ENCODE measurements at places on chromosomes 6 and 20. TPM values are rescaled to one million over a fixed set of nuclear protein-coding genes. Genes with fewer than 3 reads are reported as not detected.

DNA sequence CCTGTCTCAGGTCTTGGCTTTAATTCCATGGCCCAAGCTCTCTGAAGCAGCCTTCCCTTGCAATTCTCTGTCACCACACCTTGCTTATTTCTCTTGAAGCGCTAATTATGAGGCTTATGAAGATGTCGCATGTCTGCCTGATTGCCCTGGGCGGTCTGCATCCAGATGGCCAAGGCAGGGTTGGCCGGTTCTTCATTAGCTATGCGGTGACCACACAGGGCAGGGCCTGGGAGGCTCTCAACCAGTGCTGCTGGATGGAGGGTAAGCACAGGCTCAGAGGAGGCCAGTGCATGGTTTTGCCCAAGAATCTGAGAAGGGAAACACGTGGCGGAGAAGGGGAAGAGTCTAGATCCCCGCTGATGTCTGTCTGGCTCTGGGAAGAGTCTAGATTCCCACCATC lies 528.7 kb downstream of the CDH26 start:
- H3K4me1 ChIP-seq: no peaks in the 10 kb centered on the region
- no peaks in the 10 kb centered on the region for H3K36me3 ChIP-seq
- H3K27ac ChIP-seq: no peak overlapping the region
- no peak for DNase-seq
- no peaks in the 10 kb centered on the region for H3K27me3 ChIP-seq
- no peak overlapping the region for H3K4me3 ChIP-seq

GRCh38 chr6:106114492-106114891 lies 28.4 kb downstream of the PRDM1 start:
- no peak overlapping the region for H3K27ac ChIP-seq
- no peak for DNase-seq
- peaks cover 12% of the 10 kb centered on the region for H3K4me1 ChIP-seq
- no peaks in the 10 kb centered on the region for H3K36me3 ChIP-seq
- H3K27me3 ChIP-seq: no peaks in the 10 kb centered on the region

DNA sequence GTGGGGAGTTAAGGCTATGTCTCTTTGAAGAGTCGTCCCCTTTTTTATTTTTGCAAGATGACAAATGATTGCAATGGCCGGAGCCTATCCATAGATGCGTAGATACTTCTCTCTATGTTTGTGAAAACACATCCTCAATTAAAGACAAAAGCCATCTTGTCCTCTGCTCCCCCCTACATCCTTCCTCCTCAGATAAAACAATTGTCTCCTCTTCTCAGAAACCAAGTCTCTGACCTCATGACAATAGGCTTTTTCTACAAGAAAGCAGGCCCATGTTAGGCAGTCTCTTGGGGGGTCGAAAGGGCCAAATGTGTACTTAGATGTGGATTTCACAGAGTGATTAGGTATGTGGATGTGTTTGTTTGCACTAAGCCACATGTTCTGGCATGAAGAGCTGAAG lies 51.1 kb upstream of the SSTR4 start:
- no peaks in the 10 kb centered on the region for H3K27me3 ChIP-seq
- H3K4me3 ChIP-seq: no peak overlapping the region
- no peaks in the 10 kb centered on the region for H3K36me3 ChIP-seq
- DNase-seq: no peak
- no peaks in the 10 kb centered on the region for H3K4me1 ChIP-seq
- no peak overlapping the region for H3K27ac ChIP-seq

GRCh38 chr20:25565578-25566157 lies 19.7 kb downstream of the NINL start:
- H3K4me1 ChIP-seq: no peaks in the 10 kb centered on the region
- no peaks in the 10 kb centered on the region for H3K36me3 ChIP-seq
- no peak overlapping the region for H3K4me3 ChIP-seq
- no peak for DNase-seq

DNA sequence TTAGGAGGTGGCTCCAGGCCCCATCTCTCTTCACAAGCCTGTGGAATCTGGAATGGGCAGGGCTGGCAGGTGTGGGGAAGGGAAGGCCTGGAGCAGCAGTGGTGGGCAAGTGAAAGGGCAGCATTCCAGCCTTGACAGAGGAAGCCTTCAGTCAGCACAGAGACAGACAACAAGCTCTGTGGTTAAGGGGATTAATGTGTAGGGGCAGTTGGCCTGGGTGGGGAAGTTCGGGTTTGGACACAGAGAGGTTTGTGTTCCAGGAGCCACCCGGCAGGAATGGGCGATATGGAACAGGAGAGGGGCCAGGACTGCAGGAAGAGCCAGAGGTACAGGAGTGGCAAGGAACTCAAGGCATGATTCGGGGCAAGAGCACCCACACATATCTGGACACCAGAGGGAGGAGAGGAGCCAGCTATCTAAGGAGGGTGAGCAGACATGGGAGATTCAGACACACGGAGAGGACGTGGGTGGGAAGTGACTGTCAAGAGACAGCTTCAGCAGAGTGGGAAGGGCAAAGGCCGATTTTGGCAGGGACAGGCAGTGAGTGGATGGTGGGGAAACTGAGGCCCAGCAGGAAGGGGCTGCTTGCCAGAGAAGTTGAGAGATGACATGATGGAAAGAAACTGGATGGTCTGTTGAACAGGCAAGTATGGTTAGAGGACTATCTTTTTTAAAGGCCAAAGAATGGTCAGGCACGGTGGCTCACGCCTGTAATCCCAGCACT lies 2.5 kb upstream of the SLC44A4 start:
- no peak overlapping the region for H3K4me3 ChIP-seq
- no peaks in the 10 kb centered on the region for H3K4me1 ChIP-seq
- DNase-seq: no peak
- no peaks in the 10 kb centered on the region for H3K27me3 ChIP-seq

DNA sequence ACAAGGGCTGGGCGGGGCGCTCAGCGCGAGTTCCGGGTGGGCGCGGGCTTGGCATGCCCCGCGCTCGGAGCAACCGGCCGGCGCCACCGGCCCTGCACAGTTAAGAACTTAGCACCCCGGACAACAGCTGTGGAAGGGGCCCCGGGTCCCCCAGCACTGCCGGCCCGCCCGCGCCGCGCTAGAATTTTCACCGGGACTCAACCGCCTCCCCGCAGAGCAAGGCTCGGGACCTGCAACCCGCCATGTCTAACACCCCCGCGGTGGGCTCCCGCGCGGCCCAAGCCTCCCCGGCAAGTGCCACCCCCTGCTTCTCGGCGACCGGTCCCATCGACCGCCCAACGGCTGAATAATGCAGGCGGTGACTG lies 5.2 kb upstream of the PSMG4 start:
- no peak overlapping the region for H3K27ac ChIP-seq
- H3K36me3 ChIP-seq: no peaks in the 10 kb centered on the region
- peak; percentile 57 for DNase-seq

- H3K27me3 ChIP-seq: no peaks in the 10 kb centered on the region
- DNase-seq: no peak
- peak overlapping the region; percentile 80 for H3K4me3 ChIP-seq
- H3K4me1 ChIP-seq: no peaks in the 10 kb centered on the region
These were observed 1.2 kb downstream of the SYNCRIP start for GRCh38 chr6:85641522-85641896.

DNA sequence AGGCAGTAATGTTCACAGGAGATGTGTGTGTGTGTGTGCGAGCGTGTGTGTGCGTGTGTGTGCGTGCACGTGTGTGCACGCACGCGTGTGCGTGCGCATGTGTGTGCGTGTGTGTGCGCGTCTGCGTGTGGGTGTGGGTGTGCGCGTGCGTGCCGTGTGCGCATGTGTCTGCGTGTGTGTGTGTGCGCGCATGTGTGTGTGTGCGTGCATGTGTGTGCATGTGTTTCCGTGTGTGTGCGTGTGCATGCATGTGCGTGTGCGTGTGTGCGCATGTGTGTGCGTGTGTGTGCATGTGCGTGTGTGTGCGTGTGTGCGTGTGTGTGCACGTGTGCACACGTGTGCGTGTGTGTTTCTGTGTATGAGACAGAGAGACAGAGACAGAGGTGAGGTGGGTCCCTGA lies 136.0 kb upstream of the CST7 start:
- no peaks in the 10 kb centered on the region for H3K27me3 ChIP-seq
- H3K4me3 ChIP-seq: no peak overlapping the region
- H3K27ac ChIP-seq: no peak overlapping the region

- DNase-seq: no peak
- no peaks in the 10 kb centered on the region for H3K36me3 ChIP-seq
- no peak overlapping the region for H3K27ac ChIP-seq
- H3K4me1 ChIP-seq: no peaks in the 10 kb centered on the region
- no peak overlapping the region for H3K4me3 ChIP-seq
These were observed 71.2 kb upstream of the CCN6 start for GRCh38 chr6:111982681-111983080.

- no peaks in the 10 kb centered on the region for H3K36me3 ChIP-seq
- DNase-seq: peak; percentile 96
- peak within 1 kb of the TSS; percentile 69 for H3K27ac ChIP-seq
- no peaks in the 10 kb centered on the region for H3K27me3 ChIP-seq
- no peaks in the 10 kb centered on the region for H3K4me1 ChIP-seq
- H3K4me3 ChIP-seq: peak within 1 kb of the TSS; percentile 79
These were observed at the start of gene TJAP1 for GRCh38 chr6:43477235-43478007. Gene TJAP1, plus strand, starts transcription at chr6:43477570. Its CDS starts 21,432 bp downstream, at chr6:43499002.

DNA sequence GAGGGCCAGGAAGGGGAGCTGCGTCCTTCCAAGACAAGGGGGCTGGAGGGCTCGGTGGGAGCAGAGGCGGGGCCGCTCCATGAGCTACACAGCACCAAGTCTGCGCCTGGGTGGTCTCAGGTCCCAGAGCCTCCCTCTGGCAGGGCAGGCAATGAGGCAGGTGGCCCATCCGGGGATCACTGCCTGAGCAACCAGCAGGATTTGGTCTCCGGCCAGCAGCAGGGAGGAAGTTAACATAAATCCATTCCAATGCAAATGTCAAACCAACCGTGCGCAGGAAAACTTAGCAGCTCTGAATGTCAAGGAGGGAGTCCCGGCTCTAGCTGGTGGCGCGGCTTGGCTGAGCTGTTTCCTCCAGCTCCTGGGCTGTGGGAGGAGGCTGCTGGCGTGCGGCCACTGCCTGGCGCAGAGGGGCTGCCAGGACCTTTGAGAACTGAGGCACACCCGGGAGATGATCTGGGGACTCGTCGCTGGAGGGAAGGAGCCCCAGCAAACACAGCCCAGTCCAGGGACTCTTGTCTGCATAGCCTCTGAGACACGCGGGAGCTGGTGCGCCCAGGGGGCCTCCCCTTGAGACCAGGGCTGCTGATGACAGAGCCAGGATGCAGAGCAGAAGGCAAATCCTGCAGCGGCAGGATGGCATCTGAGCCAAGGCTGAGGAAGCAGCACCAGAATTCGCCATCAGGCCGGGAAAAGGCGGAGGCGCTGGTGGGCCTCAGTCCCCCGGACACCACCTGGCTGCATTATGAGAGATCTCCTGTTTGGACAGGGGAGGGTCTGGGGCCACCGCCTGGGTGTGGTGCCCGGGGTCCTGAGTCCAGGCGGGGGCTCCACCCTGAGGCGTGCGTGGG lies 33.1 kb upstream of the CHRNA4 start:
- no peaks in the 10 kb centered on the region for H3K36me3 ChIP-seq
- no peak for DNase-seq
- no peak overlapping the region for H3K27ac ChIP-seq
- no peak overlapping the region for H3K4me3 ChIP-seq
- no peaks in the 10 kb centered on the region for H3K4me1 ChIP-seq

- no peaks in the 10 kb centered on the region for H3K27me3 ChIP-seq
- H3K4me1 ChIP-seq: no peaks in the 10 kb centered on the region
- H3K36me3 ChIP-seq: no peaks in the 10 kb centered on the region
- H3K27ac ChIP-seq: no peak overlapping the region
- no peak overlapping the region for H3K4me3 ChIP-seq
- DNase-seq: no peak
These were observed 1239.3 kb upstream of the GJE1 start for GRCh38 chr6:140893432-140893831.

DNA sequence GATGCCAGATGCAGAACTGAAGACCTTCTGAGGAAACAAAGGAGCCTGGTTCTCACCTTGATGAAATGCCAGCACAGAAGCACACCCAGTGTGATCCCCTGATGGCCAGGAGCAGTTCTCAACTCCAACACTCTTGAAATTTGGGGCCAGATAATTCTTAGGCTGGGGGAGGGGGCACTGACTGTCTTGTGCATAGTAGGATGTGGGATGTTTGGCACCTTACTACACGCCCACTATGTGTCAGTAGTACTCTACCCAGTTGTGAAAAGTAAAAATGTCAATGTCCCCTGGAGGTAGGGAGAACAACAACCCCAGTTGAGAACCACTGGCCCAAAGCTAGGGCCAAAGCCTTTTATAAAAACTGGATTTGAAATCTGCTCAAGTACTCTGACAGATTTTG lies 398.3 kb upstream of the ARID1B start:
- H3K36me3 ChIP-seq: no peaks in the 10 kb centered on the region
- no peak overlapping the region for H3K27ac ChIP-seq
- no peak for DNase-seq
- H3K4me1 ChIP-seq: peaks cover 14% of the 10 kb centered on the region

DNA sequence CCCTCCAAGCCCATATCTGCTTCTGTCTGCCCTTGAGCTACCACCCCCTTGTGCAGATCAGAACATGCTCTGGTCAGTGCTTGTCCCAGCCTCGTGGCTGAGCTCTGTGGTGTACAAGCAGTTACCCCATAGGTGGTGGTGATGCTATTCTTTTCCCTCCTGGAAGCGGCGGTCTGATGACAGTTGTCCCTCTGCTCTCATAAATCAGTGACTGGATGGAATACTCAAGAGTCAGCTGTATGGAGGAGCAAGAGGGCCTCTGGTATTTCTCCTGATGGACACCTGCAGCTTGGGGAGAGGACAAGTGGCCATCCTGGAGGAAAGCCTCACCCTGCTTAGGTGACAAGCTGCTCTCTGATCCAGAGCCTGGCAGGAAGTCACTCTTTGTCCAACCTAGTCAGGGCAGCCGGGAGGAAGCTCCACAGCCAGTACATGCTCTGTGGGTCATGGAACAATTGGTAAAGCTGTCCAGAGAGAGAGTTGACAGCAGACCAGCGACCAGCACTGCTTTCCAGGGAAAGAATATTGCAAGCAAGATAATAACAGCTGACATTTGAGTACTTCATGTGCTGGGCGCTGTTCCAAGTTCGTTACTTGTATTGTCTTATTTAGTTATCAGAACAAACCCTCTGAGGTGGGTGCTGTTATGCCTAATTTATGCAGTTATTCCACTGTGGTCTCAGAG lies 47.1 kb downstream of the SCAND1 start:
- H3K4me1 ChIP-seq: no peaks in the 10 kb centered on the region
- DNase-seq: no peak
- H3K36me3 ChIP-seq: peaks cover 18% of the 10 kb centered on the region
- H3K27me3 ChIP-seq: no peaks in the 10 kb centered on the region
- H3K27ac ChIP-seq: no peak overlapping the region

GRCh38 chr6:12354499-12354898 lies 64.3 kb downstream of the EDN1 start:
- DNase-seq: no peak
- H3K4me1 ChIP-seq: peaks cover 7% of the 10 kb centered on the region
- no peaks in the 10 kb centered on the region for H3K36me3 ChIP-seq
- peak overlapping the region; percentile 78 for H3K27ac ChIP-seq
- H3K27me3 ChIP-seq: no peaks in the 10 kb centered on the region

- no peak overlapping the region for H3K27ac ChIP-seq
- no peaks in the 10 kb centered on the region for H3K27me3 ChIP-seq
- no peaks in the 10 kb centered on the region for H3K36me3 ChIP-seq
- peaks cover 12% of the 10 kb centered on the region for H3K4me1 ChIP-seq
These were observed 227.9 kb downstream of the PREX1 start for GRCh38 chr20:48599748-48600469.

The AURKA gene
- total RNA-seq: 1.2 TPM

The DZANK1 gene
- total RNA-seq: 2.5 TPM

The PRICKLE4 gene
- 4.1 TPM for total RNA-seq
